Brain pericyte (primary cell): ENCODE measurements at places on chromosomes 4 and X.

GRCh38 chrX:16826207-16826606, 39.9 kb downstream of the TXLNG start:
- no peak for DNase-seq

GRCh38 chrX:123959281-123960063, 2.0 kb upstream of the STAG2 start:
- DNase-seq: no peak

- no peak for DNase-seq
Measured at GRCh38 chrX:136963973-136964372, 69.8 kb downstream of the GPR101 start.

DNA sequence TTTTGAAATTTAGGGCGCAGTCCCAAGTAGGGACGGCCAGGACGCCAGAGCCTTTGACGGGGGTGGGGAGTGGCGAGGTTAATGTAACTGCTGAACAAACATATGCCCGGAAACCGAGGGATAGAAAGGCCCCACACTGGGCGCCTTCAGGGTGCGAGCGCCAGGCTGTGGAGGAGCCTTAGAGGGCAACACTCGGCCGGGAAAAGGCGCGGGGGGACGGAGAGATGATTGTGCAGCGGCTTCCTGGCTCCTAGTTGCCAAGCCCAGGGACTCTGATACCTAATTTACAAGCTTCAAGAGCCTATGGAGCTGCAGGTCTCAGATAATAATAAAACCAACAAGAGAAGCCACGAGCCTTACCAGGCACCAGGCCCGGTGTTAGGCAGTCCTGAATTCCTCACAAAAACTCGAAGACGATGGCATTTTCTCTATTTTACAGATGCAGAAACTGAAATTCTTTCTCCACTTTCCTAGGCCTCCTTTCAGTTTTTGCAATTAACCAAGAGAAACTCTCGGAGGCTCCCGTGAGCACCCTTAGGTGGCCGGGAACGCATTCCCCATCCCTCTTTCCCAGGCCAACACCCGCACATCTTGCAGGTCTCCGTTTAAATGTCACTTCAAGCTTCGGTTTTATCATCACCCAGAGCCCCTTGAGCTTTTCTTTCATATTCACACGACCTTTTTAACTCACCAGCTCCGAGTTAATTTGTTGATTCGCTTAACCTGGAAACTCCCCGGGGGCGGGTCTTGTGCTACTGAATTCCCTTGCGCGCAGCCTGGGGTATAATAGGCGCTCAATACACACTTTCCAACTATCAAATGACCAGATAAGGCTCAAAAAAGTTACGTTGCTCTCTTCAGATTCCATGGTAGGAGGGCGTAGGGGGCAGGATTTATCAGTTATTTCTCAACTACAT, 6.4 kb upstream of the GSX2 start:
- DNase-seq: no peak

DNA sequence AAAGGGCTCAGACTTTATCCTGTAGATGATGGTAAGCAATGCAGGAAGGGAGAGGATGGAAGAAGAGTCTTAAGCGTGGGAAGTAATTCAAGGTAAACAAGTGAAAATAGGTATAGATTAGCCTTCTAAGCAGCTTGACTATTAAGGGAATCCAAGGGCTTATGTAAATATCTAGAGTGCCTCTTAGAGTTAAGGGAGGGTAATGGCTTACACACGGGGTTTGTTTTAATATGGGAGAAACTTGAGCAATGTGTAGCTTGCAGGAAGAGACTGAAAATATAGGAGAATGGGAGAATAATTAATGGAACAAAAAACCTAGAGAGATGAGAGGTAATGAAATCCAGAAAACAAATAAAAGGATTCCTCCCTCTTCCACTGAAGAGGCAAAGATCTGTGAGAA, 12.8 kb upstream of the SAP30 start:
- no peak for DNase-seq

DNA sequence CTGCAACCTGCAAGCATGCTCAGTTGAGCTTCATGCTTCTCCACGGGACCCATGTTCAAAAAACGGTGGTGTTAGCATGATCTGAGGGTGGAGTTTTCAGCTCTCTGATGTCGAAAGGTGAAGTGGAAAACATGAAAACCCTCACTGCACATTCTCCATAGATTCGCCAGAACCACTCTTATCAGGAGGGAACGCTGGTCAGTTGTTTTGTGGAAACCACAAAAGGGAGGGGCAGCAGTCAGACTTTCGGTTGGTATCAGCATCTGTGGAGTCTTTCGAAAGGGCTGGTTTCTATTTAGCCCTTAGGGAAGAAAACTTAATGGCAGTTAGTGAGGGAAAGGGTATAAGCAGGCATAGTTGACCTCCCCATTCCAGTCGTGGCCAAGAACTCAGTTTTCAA, 12.6 kb downstream of the PPA2 start:
- DNase-seq: no peak

GRCh38 chr4:77917601-77918000, 55.0 kb downstream of the MRPL1 start:
- DNase-seq: no peak

- no peak for DNase-seq
Measured at GRCh38 chrX:64204701-64205440, 637 bp downstream of the AMER1 start.

DNA sequence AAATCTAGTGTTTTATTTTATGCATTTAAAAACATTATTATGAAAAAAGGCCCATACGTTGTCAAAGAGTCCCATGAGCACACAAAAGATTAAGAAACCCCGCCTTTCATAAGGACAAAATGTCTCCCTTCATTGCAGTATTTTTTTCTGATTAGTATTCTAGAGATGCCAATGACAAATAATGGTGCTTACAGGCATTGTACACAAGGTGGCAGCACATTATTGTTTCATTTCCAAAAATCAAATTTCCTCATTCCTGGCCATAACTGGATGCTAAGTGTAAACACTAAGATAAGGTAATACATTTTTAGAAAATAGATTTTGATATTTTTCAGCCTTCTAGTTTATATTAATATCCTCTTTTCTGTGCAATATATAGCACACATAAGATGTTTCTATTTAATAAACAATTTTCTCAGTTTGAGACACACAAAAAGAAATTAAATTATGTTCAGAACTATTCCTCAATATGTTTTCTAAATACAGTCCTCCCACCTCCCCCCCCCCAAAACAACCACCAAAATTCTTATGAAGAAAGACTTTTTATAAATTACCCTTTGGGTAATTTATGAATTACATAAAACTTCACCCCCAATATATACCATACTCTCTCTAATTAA, 47.7 kb downstream of the TIGD2 start:
- peak; percentile 8 for DNase-seq

DNA sequence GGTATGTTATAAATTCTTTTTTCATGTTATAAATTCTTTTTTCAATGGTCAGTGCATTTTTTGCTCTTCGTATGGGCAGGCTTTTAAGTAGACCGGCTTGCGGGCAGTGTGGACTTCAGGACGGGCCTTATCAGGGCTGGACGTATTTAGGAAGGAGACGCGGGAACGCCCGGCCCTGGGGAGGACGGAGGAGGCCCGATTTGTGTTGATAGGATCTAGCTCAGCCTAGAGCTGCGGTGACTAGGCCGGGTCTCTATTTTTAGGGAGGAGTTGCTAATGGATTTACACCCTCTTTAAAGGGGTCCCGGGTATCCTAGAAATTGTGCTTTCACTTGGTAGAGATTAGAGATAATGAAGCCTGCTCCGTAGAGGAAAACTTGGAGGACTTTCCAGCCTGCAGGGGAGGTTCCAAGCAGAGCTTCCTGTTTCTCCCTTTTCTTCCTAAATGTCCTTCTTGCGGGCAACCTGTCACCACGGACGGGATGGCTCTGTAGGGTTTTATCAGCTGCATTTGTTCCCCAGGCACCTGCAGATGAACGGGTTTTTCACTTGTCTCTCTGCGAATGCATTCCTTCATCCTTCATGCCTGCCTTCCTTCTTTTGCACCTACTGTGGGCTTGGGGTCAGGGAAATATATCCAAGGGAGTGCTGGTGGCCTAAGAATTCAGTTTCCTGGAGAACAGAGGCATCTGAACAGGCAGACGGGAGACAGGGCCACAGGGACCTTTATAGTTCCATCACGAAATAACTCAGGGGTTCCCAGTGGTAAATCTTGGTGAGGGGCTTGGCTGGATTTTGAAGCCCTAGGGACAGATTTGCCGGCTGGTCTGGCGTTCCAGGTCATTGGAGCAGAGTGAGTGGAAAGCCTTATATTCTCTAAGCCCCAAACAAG, 1.4 kb downstream of the CD99 start:
- DNase-seq: no peak

DNA sequence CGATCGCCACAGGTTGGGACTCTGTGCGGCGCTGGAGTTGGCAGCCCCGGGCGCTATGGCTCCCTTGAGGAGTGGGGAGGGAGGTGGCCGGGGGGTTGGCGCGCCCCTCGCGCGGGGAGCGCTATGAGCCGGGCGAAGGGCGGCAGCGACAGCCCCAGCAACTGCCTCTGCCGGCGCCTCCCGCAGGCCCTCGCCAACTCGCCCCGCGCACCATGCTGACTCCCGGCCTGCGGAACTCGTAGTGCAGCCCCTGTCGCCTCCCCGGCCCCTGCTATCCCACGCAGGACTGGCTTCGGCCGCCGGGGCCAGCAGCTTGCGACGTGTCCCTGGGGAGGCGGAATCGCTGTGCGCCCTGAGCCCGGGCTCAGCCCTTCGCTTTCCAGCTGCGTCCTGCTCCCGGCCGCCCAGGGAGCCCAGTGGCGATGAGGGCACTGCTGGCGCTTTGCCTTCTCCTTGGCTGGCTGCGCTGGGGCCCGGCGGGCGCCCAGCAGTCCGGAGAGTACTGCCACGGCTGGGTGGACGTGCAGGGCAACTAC, 415 bp downstream of the SHISA3 start:
- DNase-seq: no peak

DNA sequence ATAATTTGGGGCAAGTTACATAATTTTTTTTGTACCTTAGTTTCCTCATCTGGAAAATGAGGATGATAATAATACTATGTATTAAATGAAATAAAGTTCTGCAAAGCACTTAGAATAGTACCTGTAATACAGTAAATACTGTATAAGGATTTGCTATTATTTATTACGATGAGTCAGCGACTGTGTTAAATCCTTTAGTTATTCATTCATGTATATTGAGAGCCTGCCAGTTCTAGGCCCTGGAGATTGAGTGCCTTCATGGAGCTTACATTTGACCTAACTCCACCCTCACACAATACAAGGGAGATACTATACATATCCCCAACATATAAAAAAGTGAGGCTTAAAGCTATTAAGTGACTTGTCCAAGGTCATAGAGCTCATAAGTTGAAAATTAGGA, 67.0 kb upstream of the CITED1 start:
- no peak for DNase-seq

GRCh38 chrX:25674776-25675175, 463.4 kb upstream of the MAGEB18 start:
- DNase-seq: no peak

DNA sequence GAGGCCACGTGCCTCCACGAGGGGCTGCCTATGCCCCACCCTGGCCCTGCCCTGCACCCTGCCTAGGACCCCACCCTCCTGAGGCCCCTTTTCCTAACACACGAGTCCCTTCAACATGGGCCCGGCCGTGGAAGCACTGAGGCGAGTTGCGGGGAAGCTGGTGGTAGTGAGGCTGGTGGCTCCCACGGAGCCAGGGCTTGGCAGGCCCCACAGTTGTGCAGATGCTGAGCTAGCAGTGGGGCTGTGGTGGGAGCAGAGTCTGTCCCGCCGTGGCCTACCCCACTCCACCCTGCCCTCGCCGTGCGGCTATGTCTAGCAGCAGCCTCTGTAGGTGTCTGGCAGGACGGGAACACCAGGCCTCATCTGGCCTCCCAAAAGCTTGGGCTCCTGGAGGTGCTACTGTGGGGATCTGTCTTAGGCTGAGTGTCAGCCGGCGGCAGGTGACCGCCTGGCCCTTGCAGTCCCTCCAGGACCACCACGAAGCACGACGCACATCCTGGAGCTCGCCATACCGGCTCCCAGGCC, 18.8 kb downstream of the TACC3 start:
- no peak for DNase-seq

GRCh38 chrX:69145714-69146113, 19.5 kb downstream of the PJA1 start:
- DNase-seq: no peak

DNA sequence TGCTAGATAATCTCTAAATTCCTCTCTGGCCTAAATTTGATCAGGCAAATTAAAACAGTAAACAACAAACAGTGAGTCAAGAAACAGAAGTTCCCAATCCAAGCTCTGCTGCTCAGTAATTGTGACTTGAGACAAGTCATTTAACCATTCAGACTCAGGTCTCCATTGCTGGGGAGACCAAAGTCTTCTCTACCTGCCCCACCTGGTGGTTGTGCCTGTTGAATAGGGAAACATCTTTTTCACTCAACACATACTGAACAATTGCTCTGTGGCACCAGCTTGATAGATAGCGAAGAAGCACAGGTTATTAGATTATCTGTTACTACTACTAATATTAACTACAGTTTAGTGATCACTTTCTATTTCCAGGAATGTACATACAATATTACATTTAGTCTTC, 112.1 kb upstream of the EOLA2 start:
- no peak for DNase-seq

GRCh38 chr4:154456240-154456639, 35.4 kb downstream of the DCHS2 start:
- DNase-seq: no peak

GRCh38 chr4:113738251-113738650, 23.3 kb downstream of the CAMK2D start:
- peak; percentile 76 for DNase-seq

GRCh38 chr4:83009529-83009928, 1.1 kb downstream of the LIN54 start:
- no peak for DNase-seq

- no peak for DNase-seq
Measured at GRCh38 chrX:149131774-149132173, 373.3 kb downstream of the IDS start.

- no peak for DNase-seq
Measured at GRCh38 chr4:6291784-6292297, 22.2 kb downstream of the WFS1 start.
